AG10803 (cell line): ENCODE measurements at places on chromosomes 5 and 9.

- no peak for DNase-seq
Measured at GRCh38 chr5:14040542-14040941, 96.1 kb upstream of the DNAH5 start.

DNA sequence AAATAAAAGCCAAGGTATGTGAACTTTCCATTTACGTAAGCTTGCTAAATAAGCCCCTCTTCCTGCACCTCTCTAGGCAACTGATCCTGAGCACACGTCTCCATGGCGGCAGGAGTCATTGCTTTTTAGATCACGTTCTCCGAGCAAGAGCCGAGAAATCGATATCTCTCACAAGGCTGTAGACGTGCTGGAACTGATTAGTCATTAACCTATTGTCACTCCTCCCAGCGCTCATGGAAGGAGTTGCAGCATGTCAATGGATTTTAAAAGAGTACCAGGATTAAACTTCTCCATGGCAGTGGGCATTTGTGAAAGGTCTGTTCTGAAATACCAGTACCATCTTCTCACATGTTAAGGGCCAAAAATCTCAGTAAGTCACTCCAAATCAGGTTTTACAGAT lies 4.7 kb upstream of the ADCY2 start:
- no peak for DNase-seq

DNA sequence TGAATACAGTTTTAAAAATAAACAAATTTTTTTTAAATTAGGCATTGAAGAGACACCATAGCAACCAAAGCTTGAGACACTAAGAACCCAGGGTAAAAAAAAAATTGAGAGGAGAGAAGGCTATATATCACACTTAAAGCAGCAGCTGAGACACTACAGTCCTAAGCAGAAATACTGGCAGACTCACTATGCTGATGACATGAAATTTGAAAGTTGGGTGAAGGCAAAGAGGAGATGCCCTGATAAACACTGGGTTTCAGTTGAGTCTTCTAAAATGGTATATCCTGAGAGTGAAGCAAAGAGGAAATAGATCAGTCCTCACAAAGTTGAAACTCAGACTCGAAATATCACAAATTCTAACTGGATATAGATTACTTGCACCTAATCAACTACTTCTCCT lies 419.9 kb upstream of the CDH9 start:
- DNase-seq = no peak

DNA sequence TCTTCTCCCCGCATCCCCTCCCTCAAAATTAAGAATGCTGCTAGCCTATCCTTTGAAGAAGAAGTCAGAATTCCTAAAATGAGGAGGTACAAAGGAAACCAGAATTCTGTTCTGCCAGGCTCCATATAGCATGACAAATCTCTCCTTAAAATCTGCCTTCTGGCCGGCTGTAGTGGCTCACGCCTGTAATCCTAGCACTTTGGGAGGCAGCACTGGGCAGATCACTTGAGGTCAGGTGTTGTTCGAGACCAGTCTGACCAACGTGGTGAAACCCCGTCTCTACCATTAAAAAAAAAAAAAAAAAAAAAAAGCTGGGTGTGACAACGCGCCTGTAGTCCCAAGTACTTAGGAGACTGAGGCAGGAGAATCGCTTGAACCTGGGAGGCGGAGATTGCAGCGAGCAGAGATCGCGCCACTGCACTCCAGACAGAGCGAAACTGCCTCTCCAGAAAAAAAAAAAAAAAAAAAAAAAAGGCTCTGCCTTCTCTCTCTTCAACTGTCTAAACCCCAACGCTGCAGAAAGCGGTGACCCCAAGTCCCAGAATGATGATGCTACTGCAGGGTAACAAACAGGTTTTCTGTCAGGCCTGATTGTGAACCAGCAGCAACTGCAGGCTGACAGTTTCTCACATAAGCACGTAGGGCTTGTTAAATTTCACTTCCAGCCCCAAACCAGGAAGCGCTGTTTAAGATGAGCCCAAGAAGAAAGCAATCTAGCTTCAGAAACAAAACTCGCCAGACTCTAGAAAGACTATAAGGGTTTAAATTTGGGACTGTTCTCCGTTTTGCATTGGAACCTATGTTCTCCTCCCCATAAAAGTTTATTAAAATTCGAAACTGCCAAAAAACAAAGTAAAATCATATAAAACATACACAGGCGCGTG lies 963 bp upstream of the CAST start:
- DNase-seq = peak; percentile 63

- peak; percentile 50 for DNase-seq
Measured at GRCh38 chr5:42951293-42951840, 88.8 kb downstream of the ANXA2R start.

DNA sequence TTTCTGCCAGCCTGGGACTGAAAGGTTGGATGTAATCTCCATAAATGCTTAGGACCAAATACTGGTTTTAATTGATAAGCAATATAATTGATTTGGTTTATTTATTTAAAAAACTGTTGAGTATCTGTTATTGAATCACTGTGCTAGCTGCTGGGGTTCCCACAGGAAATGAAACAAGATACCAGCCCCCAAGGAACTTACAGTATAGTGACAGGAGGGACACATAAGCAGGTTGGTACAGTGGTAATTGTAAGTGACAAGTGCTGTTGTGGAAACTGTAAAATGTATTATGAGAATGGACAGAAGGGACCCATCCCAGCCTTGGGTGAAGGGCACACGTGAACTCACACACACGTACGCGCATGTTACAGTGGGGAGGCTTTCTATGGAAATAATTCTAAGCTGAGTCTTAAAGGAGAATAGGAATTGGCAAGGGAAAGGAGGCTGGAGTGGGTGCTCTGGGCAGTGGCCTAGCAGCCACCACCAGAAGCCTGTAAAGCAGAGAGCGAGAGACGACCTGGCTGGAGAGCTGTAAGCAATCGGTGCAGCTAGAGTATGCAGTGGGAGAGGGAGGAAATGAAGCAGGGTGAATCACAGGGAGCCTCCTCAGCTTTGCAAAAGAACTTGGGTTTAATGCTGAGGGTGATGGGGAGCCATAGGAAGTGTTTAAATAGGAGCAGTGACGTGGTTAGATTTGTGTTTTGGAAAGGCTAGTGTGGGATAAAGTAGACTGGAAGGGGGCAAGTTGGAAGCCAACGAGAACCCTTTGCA lies 39.3 kb downstream of the GLRA1 start:
- no peak for DNase-seq

GRCh38 chr9:32069169-32069813 lies 315.2 kb upstream of the ACO1 start:
- DNase-seq = no peak

DNA sequence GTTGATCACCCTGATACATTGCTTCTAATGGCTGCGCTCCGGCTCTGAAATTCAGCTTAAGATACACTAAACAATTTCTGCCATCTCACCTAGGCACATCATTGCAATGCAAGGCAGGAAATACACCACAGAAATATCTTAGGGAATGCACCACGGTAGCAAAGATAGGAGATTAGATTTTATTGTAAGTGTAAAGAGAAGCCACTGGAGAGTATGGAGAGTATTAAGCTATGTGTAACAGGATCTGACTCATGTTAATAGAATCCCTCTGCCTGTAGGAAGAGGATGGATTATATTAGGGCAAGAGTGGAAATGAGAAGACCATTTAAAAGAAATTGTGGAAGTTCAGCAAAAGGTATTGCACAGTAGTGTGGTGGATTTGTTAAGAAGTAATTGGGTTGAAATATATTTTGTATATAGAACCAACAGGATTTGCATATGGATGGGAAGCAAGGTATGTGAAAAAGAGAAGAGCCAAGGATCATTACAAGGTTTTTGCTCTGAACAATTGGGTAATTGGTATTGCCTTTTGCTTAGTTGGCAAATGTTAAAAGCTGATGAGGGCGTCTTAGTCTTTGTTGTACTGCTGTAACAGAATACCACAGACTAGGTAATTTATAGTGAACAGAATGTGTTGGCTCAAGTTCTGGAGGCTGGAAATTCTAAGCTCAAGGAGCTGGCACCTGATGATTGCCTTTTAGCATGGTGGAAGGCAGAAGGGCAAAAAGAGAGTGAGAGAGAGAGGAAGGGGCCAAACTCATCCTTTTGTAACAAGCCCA lies 636.1 kb downstream of the PSAT1 start:
- peak; percentile 70 for DNase-seq

GRCh38 chr5:137342764-137343163 lies 156.4 kb downstream of the SPOCK1 start:
- peak; percentile 28 for DNase-seq

GRCh38 chr9:137015540-137015930 lies 12.5 kb downstream of the ABCA2 start:
- DNase-seq = no peak

GRCh38 chr9:109269081-109269480 lies 51.8 kb downstream of the EPB41L4B start:
- no peak for DNase-seq

DNA sequence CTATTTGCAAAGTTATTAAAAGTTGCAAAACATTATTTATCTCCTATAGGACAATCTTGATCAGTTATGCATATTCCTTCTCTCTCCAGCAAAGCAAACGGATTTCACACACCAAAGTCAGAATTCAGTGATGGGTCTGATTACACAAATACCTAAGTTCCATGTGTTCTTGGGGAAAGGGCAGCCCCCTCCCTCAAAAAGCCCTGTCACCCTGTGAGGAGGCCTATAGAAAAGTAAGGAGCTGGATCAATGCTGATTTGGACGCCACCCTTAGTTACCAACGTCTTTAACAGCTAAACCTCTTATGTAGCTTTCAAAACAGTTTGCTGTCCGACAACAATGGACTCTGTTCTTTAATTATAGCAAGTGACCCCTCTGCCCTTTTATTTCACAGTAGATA lies 6.4 kb downstream of the ZNF608 start:
- DNase-seq = no peak

DNA sequence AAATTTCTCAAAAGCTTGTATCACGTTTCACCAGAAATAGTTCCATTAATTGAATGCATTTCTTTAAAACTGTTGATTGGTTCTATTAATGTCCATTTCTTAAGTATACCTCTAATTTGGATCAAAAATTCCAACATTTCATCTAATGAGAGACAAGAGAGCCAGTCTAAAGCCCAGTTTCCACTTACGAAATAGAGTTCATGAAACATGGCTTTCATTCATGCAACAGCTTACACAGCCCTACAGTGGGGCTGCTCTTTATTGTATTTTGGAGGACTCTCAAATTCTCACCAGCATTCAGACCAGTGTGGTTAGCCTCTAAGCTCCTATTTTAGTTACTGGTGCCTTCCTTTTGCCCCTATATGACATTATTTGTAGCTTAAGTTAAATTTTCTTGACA lies 566.9 kb upstream of the RGMB start:
- no peak for DNase-seq

DNA sequence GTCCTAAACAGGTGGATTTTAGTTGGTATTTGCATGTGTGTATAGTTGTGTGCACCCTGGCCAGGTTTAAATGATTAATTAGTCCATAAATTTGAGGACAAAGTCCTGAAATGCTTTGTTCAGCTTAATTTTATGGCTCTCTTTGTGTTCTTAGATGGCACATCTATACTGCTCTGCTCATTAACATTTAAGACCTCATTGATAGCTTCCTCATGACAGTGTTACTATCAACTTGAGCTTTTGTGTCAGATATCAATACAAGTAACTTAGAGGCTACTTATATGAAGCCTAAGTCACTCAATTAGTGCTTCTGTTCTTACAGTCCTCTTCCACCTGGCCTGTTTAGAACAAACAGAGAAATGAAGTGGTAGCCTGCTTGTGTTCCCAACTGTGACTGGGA lies 240.9 kb downstream of the TRPM3 start:
- no peak for DNase-seq

- DNase-seq = no peak
Measured at GRCh38 chr5:102106599-102106998, 189.5 kb downstream of the SLCO4C1 start.

DNA sequence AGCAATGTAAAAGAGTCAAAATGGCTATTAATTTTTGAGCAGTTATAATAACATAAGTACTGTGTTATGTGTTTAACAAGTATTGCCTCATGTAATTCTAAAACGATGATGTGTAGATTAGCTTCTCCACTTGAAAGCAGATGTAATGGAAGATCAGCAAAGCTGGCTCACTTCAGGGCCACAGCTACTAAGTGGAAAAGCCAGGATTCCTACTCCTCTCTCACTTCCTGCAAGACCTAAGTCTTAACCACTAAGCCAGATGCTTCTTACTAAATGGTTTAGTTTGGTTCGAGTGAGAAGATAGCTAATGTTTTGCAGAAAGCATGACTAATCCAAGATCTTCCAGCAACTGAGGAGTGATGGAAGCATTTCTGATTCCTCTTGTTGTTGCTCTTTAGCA lies 15.7 kb upstream of the TNC start:
- DNase-seq = peak; percentile 97

DNA sequence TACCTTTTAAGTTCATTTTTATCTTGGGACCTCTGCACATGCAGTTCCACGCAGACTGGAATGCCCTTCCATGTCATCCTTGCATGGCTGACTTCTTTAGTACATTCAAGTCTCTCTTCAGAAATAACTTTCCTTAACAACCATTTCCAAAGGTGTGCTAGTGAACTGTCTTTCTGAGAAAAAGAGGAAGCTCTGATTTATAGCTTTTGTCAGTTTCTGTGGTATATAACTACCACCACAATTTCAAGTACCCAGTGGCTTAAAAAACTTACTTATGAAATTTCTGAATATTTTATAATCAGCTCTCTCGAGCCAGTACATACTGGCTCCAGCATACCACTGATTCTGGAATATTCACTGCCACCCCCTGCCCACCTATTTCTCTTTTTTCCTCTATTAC lies 1613.8 kb downstream of the MAT2B start:
- DNase-seq = no peak

DNA sequence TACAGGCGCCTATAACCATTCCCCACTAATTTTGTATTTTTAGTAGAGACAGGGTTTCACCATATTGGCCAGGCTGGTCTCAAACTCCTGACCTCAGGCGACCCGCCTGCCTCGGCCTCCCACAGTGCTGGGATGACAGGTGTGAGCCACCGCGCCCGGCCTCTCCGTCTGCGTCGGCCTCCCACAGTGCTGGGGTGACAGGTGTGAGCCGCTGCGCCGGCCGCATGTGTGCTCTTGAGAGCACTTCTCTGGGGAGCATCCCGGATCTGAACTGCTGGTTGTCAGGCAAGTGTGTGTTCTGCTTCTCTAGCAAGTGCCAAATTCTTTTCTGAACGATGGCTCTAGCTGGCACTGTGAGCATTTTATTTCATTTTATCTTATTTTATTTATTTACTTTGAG lies 3.7 kb upstream of the ENTPD2 start:
- no peak for DNase-seq

DNA sequence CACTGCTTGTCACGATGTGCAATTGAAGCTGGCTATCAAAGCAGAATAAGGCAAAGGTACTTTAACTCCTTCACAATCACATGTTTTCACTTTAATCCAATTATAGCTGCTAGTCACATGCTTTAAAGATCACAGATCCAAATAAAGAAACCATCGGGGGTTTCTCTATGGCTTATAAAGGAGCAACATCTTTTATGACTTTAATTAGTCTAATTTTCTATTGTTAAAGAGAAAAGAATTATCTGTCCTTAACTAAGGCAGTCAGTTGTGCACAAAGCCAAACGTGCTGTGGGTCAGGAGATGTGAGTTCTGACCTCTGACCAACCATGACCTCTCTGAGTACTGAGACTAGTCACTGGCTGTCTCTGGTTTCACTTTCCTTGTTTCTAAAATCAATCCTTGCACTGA lies 561.1 kb downstream of the RAB3C start:
- DNase-seq = no peak
